ENCODE measurements at places on chromosomes 2 and 18. TPM values are rescaled to one million over a fixed set of nuclear protein-coding genes. Genes with fewer than 3 reads are reported as not detected.
A peak's percentile ranks its signal among the peaks of the same experiment; 100 is the strongest.

DNA sequence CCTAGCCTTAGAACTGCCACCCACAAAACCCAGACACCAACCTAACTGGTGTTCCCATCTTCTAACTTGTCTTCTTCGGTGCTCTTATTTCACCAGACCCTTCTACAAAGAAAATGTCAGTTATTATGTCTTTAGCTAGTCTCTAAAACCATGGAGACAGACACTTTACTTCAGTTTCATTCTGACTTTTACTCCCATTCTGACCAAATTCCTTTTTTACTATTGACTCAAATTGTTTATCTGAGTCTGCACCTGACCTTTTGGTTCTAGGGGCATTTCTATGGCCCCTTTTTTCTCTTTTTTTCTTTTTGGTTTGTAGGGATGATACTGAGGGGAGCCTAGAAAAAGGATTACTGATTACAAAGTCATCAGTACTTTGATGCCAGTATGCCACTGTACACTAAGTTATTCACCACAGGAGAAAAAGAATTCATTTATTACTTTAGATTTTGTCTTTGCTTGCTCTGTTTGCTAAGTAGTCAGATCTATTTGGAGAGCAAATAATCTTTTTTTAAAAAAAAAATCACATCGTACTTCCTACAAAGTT lies 6.8 kb upstream of the SLC1A4 start:
- H3K36me3 ChIP-seq = no peaks in the 10 kb centered on the region
- H3K27me3 ChIP-seq = no peaks in the 10 kb centered on the region
- peaks cover 5% of the 10 kb centered on the region for H3K4me1 ChIP-seq
- no peak overlapping the region for H3K27ac ChIP-seq

DNA sequence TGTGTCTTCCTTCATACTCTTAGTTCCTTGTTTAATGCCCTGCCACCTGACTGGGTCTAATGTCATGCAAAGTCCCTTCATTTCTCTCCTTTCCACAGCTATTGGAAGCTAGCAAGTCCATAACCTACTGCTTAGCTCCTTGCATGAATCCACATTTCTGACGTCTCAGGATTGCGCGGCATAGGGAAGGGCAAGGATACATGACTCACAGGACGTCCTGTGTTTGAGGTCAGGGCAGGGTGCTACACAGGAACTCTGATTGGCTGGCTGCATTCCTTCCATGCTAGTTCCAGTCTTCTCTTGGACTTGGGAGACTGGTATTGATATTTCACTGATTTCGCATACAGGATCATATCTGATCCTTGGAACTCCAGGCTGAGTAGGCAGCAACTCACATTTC lies 137.9 kb downstream of the CDH2 start:
- no peaks in the 10 kb centered on the region for H3K36me3 ChIP-seq
- H3K4me3 ChIP-seq = no peak overlapping the region
- no peak for DNase-seq
- no peak overlapping the region for H3K27ac ChIP-seq
- H3K4me1 ChIP-seq = no peaks in the 10 kb centered on the region

- H3K27me3 ChIP-seq = peaks cover 12% of the 10 kb centered on the region
- no peak overlapping the region for H3K4me3 ChIP-seq
- no peak for DNase-seq
- H3K27ac ChIP-seq = no peak overlapping the region
- H3K36me3 ChIP-seq = no peaks in the 10 kb centered on the region
- H3K4me1 ChIP-seq = no peaks in the 10 kb centered on the region
Observed at GRCh38 chr2:183060571-183061231, 17.8 kb upstream of the DUSP19 start.

DNA sequence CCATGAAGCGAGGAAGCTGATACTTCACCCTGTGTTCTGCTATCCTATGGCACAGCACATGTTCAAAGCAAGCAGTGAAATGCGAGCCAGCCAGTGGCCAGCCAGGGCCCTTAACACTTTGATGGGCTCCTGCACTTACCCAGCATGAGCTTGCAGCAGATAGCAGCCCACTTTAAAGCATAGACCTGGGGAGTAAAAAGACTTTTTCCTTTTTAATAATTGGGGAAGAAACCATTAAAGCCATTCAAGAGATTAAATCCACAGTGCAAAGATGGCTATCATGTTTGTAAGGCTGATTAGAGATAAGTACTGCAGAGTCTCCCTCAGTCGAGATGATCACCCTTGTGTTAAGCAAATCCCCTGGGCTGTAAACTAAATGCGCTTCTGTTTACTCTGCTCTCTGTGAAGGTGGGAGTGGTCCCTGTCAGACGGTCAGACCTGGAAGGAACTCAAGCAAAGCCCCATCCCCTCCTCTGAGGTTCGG lies 15.7 kb downstream of the CCBE1 start:
- H3K27ac ChIP-seq = no peak overlapping the region
- no peak for DNase-seq
- H3K36me3 ChIP-seq = no peaks in the 10 kb centered on the region
- no peak overlapping the region for H3K4me3 ChIP-seq
- H3K4me1 ChIP-seq = no peaks in the 10 kb centered on the region
- H3K27me3 ChIP-seq = no peaks in the 10 kb centered on the region

The MEMO1 gene
- total RNA-seq = 47.3 TPM

The GDF7 gene
- 0.37 TPM for total RNA-seq

DNA sequence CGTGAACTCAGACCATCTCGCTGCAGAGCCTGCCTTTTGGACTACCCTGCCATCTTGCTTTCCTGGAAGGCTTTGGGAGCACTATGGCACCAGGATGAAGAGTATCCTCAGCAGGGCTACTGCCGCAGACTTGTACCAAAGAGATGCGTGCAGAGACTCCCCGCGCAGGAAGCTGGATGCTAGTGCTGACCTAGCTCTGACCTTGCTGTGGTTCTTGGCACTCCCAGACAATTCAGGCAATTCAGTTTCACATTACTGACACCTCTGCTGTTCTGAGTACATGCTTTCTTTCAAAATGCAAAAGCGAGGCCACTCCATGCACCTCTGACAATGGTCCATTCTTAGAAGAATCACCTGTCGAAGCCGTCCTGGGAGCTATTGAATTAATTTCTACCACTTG lies 251.5 kb upstream of the MEX3C start:
- no peaks in the 10 kb centered on the region for H3K36me3 ChIP-seq
- H3K27ac ChIP-seq = no peak overlapping the region
- H3K4me3 ChIP-seq = no peak overlapping the region
- no peaks in the 10 kb centered on the region for H3K4me1 ChIP-seq
- H3K27me3 ChIP-seq = no peaks in the 10 kb centered on the region
- no peak for DNase-seq

The CNTNAP5 gene
- total RNA-seq = not detected

The EML6 gene
- 0.73 TPM for total RNA-seq

DNA sequence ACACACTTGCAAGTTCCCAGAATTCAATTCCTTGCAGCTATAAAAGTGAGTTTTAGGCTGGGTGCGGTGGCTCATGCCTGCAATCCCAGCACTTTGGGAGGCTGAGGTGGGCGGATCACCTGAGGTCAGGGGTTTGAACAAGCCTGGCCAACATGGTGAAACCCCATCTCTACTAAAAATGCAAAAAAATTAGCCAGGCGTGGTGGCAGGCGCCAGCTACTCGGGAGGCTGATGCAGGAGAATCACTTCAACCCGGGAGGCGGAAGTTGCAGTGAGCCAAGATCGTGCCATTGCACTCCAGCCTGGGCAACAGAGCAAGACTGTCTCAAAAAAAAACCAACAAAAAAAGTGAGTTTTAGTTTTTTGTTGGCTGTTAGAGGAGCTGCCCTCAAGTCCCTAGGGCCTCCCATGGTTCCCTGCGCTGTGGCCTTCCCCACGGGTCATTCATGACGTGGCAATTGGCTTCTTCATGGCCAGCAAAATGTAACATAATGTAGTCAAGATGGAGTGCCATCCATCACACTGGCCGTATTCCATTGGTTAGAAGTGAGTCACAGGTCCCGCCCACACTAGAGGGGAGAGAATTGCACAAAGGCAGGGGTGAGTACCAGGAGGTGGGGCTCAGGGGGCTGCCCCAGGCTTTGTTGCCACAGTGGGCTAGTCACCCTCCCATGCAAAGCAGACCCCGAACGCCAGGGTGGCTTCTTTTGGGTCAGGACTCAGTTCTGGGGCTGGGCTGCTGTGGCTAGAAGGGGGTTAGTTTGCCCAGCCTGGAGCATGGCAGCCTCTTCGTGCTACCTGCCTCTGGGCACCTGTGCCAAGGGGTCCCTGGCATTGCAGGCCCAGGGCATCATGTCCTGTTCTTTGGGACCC lies 37.7 kb upstream of the INHBB start:
- no peaks in the 10 kb centered on the region for H3K27me3 ChIP-seq
- H3K4me1 ChIP-seq = peaks cover 20% of the 10 kb centered on the region
- H3K27ac ChIP-seq = no peak overlapping the region
- DNase-seq = no peak

GRCh38 chr18:55988537-55988936 lies 400.5 kb upstream of the TCF4 start:
- no peak for DNase-seq
- H3K4me3 ChIP-seq = no peak overlapping the region
- no peaks in the 10 kb centered on the region for H3K36me3 ChIP-seq
- no peaks in the 10 kb centered on the region for H3K4me1 ChIP-seq
- no peaks in the 10 kb centered on the region for H3K27me3 ChIP-seq
- H3K27ac ChIP-seq = peak overlapping the region; percentile 11

DNA sequence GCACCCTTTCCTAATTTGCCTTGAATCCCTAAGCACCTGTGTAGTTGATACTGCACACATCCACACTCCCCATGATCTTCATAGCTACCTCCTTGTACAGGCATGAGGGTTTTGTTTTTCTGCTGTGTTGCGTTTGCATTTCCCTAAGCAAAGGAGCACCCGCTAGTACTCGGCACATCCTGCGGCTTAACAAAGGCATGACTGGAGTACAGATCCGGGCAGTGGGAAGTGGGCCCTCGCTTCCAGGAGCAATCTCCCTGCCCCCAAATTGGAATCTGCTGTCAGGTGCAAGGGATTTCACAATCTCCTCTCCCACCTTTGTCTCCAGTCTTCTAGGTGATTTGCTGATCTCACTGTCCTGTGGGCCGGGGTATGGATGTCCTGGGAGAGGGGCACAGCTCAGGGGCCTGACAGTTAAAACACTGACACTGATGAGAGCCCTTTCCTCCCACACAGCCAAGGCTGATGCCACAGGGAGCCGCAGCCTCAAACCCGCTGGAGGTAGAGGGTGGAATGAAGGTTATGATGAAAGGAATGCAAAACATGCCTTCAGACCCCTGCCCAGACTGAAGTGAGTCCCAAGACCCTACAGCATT lies 98.7 kb upstream of the THOC1 start:
- H3K27ac ChIP-seq = no peak overlapping the region
- no peak overlapping the region for H3K4me3 ChIP-seq
- no peaks in the 10 kb centered on the region for H3K27me3 ChIP-seq

DNA sequence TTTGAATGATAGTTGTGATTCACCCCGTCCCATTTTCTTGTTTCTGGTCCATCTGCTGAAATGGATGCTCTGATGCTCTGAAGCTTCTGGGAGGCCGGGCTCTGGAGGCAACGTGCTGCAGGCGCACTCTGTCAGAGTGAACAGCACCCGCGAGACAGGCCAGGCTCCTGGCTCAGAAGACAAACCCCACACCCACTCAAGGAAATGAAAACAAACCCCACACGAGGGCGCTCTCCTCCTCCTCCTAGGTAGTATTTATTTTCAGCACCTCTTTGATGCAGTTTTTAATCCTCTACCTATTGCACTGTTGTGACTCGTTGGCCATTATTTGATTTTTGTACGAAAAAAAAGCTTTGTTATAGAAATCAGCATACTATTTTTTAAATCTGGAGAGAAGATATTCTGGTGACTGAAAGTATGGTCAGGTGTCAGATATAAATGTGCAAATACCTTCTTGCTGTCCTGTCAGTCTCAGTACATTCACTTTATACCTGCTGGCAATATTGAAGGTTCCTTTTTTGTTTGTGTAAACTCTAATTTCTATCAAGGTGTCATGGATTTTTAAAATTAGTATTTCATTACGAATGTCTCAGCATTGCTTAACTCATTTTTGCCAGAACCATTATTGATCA lies 10.3 kb upstream of the CHST10 start:
- DNase-seq = peak; percentile 46
- no peak overlapping the region for H3K4me3 ChIP-seq
- H3K27me3 ChIP-seq = no peaks in the 10 kb centered on the region
- no peak overlapping the region for H3K27ac ChIP-seq
- peaks cover 8% of the 10 kb centered on the region for H3K4me1 ChIP-seq

- H3K27me3 ChIP-seq = no peaks in the 10 kb centered on the region
- DNase-seq = no peak
- H3K36me3 ChIP-seq = no peaks in the 10 kb centered on the region
- H3K4me1 ChIP-seq = no peaks in the 10 kb centered on the region
- H3K4me3 ChIP-seq = no peak overlapping the region
- no peak overlapping the region for H3K27ac ChIP-seq
Observed at GRCh38 chr2:10521356-10522169, 73.4 kb upstream of the ODC1 start.

The POTEI gene
- total RNA-seq = not detected

- H3K4me1 ChIP-seq = no peaks in the 10 kb centered on the region
- H3K27me3 ChIP-seq = no peaks in the 10 kb centered on the region
- peak; percentile 44 for DNase-seq
- H3K36me3 ChIP-seq = no peaks in the 10 kb centered on the region
- H3K4me3 ChIP-seq = no peak overlapping the region
Observed at GRCh38 chr18:79926715-79927606, 24.5 kb downstream of the SLC66A2 start.

DNA sequence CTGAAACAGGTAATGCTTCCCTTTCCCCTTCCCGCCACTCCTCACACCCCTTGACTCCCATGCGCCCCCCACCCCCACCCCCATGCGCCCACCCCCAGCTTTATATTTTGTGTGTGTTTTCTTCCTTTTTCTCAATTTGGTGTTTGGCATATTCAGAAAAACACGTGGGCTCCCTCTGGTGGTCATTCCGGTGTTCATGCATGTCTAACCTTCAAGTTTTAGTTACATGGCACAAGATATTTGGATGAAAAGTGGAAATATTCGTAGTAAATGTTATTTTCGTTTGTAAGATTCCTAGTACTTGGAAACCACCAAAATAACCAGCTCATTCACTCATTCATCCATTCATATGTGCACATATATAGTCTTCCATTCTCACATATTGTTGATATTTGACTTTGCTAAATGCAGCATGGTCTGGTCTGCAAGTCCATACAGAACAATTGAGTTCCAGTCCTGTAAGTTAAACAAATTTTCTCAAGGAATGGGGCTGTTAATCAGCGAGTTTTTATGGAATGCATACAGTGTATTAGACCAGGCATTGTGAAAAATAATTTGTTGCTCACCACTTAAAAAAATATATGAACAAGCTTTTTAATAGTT lies 143.6 kb upstream of the MAP3K20 start:
- no peak for DNase-seq
- no peaks in the 10 kb centered on the region for H3K27me3 ChIP-seq
- H3K27ac ChIP-seq = no peak overlapping the region
- no peaks in the 10 kb centered on the region for H3K36me3 ChIP-seq
- peaks cover 35% of the 10 kb centered on the region for H3K4me1 ChIP-seq
- no peak overlapping the region for H3K4me3 ChIP-seq
